ENCODE measurements at places on chromosomes 11 and 22.

- no peak for DNase-seq
Observed at GRCh38 chr11:111925953-111926352, 7.2 kb downstream of the C11orf52 start.

- no peak for DNase-seq
Observed at GRCh38 chr11:84541731-84542340, 1085.3 kb downstream of the DLG2 start.

GRCh38 chr11:60357771-60358170 is 20.6 kb upstream of the MS4A7 start:
- DNase-seq: no peak

- DNase-seq: no peak
Observed at GRCh38 chr11:129089279-129089678, 102.8 kb downstream of the ARHGAP32 start.

DNA sequence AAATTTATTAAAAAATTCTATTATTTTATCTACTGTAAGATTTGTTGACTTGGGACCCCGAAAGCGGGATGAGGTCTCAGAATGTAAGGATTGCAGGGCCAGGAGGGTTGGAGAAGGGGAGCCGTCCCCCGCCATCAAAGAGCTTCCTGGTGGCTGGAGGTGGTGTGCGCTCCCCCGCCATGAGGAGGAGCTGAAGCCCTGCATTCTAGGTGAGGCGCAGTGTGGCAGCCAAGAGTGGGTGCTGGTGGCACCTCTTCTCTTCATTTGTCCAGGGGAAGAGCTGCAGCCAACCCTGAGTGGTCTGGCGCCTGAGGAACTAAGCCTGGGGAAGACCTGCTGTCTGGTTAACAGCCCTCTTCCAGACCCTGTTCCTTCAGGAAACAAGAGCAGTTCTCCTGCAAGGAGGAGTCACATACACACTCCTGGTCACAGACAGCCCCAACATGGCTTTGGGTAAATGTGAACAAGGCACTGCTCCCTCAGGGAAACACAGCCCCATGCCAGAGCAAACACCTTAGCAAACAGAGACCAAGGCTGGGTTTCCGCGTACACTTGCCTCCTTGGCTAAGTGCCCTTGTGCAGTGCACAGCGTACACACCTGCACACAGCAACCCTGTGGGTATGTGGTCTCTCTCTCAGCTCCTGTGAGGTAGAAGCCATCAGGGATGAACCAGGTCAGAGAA is 17.3 kb downstream of the RTN4RL2 start:
- no peak for DNase-seq

Measured in HuH-7 (cell line).